ENCODE measurements at places on chromosomes 2 and 18. TPM values are rescaled to one million over a fixed set of nuclear protein-coding genes. Genes with fewer than 3 reads are reported as not detected.

Gene PSMA8
- total RNA-seq: 0.27 TPM

Gene XDH
- 0.05 TPM for total RNA-seq

- no peak overlapping the region for H3K4me3 ChIP-seq
- H3K4me1 ChIP-seq: no peaks in the 10 kb centered on the region
- DNase-seq: no peak
- no peaks in the 10 kb centered on the region for H3K27me3 ChIP-seq
- H3K36me3 ChIP-seq: no peaks in the 10 kb centered on the region
These were observed 78.3 kb downstream of the KCNJ3 start for GRCh38 chr2:154776825-154777224.

GRCh38 chr18:67408240-67408639, 108.3 kb downstream of the DSEL start:
- no peaks in the 10 kb centered on the region for H3K4me1 ChIP-seq
- no peak overlapping the region for H3K4me3 ChIP-seq
- H3K27ac ChIP-seq: no peak overlapping the region
- no peaks in the 10 kb centered on the region for H3K36me3 ChIP-seq
- no peaks in the 10 kb centered on the region for H3K27me3 ChIP-seq
- DNase-seq: no peak

DNA sequence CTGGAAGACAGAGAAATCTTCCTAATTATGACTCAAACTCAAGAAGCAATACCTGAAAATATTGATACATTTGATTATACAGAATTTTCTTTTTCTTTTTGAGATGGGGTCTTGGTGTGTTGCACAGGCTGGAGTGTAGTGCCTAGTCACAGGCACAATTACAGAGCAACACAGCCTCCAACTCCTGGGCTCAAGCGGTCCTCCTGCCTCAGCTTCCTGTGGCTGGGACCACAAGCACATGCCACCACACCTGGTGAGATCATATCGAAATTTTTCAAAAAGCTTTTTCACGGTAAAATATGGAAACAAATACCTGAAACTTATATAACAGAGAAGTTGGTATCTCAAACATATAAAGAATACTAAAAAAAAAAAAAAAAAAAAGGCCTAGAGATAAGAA, 27.9 kb downstream of the TGFBRAP1 start:
- peaks cover 3% of the 10 kb centered on the region for H3K4me1 ChIP-seq
- no peak for DNase-seq
- H3K27ac ChIP-seq: no peak overlapping the region
- H3K4me3 ChIP-seq: no peak overlapping the region
- no peaks in the 10 kb centered on the region for H3K27me3 ChIP-seq

DNA sequence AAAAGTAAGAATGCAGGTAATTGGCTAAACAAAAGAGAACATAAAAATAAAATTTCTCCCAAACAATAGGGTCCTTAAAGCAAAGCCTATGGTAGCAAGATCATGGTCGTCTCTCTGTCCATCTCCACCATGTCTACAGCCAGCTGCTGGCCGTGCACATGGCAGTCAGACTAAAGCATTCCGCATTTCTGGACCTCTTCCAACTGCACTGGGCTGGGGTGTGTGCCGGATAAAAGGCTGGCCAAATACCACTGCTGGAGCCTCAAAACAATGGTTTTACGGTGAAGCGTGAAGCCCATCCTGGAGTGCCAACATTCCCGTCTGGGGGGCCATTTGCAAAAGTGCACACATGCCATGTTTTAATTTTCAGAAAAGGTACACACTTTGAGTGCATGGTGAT, 74.8 kb upstream of the PIEZO2 start:
- no peak overlapping the region for H3K4me3 ChIP-seq
- H3K27me3 ChIP-seq: no peaks in the 10 kb centered on the region
- no peaks in the 10 kb centered on the region for H3K36me3 ChIP-seq
